ENCODE measurements at places on chromosomes 12 and 14.

- peak; percentile 6 for DNase-seq
These were observed 524.1 kb upstream of the FBXO33 start for GRCh38 chr14:39956372-39956771.

DNA sequence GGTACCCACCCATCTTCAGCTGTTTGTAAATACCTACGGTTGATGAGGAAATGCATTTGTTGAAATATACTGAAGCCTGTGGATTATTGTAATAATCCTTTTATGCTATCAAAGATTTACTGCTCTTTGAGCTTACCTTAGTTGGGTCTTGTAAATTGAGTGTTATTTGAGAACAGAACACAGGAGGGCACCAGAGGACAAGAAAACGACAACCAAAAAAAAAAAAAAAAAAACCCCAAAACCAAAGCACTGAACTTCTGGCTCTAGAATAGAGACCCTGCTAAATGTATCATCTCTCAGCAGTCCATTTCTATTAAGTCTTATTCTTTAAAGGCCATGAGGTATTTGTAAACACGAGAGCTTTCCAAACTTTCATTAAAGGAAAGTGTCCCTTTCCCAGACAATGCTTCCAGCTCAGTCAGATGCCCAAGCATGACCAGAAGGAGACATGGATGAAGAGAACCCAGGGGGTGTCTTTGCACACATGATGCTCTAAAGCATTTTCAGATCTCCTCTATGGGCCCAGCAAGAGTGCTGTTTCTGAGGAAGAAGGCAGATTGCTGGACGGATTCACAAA is 763.9 kb downstream of the NRXN3 start:
- no peak for DNase-seq

GRCh38 chr12:52252728-52253343 is 19.8 kb downstream of the KRT7 start:
- DNase-seq = no peak

GRCh38 chr12:53676656-53677015 is 753 bp upstream of the ATP5MC2 start:
- DNase-seq = no peak

DNA sequence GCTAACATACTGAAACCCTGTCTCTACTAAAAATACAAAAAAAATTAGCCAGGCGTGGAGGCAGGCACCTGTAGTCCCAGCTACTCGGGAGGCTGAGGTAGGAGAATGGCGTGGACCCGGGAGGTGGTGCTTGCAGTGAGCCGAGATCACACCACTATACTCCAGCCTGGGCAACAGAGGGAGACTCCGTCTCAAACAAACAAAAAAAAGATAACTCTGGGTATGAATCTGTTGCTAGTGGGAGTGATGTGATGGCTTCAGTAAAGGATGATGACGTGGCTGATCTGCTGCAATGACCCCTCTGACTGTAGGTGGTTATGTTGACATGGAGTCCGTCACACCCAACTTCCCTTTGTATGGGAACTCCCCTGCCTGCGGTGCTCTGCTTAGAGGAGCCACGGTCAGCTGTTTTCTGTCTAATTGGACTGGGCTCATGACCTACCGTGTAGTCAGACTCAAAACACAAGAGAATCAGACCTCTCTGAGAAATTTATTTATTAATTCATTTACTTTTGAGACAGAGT is 59.1 kb upstream of the MED13L start:
- no peak for DNase-seq

- no peak for DNase-seq
These were observed 14.2 kb upstream of the SLC24A4 start for GRCh38 chr14:92308716-92309115.

- peak; percentile 59 for DNase-seq
These were observed 6.6 kb downstream of the PPHLN1 start for GRCh38 chr12:42332301-42333285.

GRCh38 chr14:103847451-103848174 is at the start of gene PPP1R13B:
Gene PPP1R13B, minus strand, starts transcription at chr14:103847575. Its CDS starts 268 bp downstream, at chr14:103847307.
- peak; percentile 76 for DNase-seq

DNA sequence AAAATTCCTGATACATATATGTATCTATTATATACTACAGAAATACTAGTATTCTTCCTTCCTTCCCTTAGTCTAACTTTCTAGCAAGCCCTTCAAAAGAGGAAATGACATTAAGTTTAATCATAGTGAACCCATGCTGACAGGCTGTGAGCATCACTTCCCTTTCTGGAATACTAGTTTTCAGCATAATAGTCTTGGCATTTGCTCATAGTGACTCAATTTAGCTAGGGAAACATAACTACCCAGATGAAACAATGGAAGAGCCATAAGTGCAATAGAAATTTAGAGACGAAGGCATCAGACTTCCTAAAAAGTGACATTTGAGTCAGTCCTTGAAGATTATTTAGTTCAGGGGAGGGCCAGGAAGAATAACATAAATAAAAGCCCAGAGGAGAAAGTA is 184.5 kb upstream of the CRY1 start:
- no peak for DNase-seq

DNA sequence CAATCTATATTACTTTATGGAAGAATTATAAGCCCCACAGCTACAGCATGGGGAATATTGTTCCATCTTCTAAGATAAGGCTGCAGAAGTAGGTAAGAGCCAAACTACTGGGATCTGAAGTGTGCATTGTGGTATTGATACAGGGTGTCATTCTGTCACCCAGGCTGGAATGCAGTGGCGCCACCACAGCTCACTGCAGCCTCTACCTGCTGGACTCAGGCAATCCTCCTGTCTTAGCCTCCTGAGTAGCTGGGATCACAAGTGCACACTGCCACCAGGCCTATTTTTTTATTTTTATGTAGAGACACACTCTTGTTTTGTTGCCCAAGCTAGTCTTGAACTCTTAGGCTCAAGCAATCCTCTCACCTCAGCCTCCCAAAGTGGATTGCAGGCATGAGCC is 21.3 kb upstream of the DIP2B start:
- DNase-seq = no peak

DNA sequence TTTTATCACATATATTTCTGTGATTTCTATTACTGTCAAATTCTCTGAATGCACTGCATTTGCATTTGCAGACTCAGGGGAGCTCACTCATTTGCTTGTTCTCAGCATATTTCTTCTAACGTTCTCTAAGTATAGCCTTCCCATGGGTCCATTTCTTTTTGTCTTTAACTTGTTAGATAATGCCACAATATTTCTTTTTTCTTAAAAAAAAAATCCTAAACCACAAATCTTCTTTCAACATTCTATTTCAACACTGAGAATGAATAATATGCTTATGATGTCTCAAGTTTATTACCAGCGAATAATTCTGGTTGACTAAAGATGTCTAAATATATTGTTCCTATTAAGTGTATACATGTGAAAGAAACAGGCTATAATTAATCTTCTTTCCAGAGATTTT is 200.2 kb downstream of the ANO6 start:
- no peak for DNase-seq

DNA sequence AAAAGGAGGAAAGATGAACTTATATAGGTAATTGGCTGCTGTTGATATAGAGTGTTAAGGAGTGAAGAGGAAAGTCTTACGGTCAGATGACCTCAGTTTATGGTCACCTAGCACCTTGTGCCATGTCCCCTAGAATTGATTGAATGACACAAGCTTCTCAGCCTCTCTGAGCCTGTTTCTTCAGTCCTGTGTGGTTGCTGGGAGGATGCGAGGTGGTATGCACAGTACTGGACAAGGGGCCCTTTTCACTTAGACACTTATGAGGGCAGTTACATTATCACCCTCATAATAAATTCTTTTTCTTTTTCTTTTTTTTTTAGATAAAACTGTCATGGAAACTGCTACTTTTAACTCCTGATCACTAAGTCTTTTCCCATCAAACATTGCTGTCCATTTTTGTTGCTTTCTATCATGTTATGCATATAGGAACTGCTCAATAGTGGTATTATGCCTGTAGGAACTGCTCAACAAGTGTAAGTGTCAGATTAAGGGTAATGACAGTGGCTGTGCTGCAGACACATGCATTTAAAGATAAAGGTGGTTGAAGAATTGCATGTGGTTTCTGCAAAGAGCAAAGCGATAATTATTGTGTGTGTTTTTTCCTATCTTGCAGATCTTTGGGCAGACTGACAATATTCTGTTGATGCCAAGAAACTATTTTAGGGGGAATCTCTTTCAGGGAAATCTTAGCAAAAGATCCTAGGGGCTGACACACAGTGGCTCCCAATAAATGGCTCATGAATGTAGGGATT is 11.6 kb downstream of the ANO6 start:
- no peak for DNase-seq

- peak; percentile 2 for DNase-seq
These were observed 10.9 kb downstream of the SLC38A2 start for GRCh38 chr12:46361667-46362034.

GRCh38 chr14:74389980-74390379 is 36.0 kb downstream of the SYNDIG1L start:
- no peak for DNase-seq

GRCh38 chr14:21978184-21978998 is 304.8 kb upstream of the OR4E1 start:
- peak; percentile 59 for DNase-seq

DNA sequence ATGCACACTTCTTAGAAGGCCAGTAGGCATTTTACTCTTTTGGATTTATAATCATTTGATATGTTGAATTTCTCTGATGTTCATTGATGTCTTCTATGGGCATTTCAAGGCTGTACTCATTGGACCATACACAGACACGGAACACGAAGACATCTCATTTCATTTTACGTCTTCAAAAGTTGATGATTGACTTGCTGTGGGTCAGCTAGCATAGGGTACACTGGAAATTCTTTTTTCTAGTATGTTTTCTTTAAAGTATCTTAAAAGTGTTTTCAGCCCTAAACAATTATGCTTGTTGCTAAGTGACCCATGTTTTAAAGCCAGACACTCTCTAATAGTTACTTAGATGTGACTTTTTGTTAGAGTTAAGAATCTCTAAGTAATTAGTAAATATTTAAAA is 16.3 kb downstream of the TRHDE start:
- DNase-seq = no peak

GRCh38 chr12:45685680-45686079 is 43.8 kb upstream of the ARID2 start:
- DNase-seq = peak; percentile 32

DNA sequence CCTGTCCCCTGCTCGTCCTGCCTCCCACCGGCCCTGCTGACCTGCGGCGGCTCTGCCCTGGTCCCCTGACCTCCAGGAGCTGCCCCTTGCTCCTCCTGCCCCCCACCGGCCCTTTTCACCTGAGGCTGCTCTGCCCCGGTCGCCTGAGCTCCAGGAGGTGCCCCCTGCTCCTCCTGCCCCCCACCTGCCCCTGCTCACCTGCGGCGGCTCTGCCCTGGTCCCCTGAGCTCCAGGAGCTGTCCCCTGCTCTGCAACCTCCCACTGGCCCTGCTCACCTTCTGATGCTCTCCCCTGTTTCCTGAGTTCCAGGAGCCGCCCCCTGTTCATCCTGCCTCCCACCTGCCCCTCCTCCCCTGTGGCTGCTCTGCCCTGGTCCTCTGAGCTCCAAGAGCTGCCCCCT is 101.3 kb downstream of the TMEM121 start:
- no peak for DNase-seq

- DNase-seq = no peak
These were observed 39.2 kb downstream of the SAMD4A start for GRCh38 chr14:54606178-54606577.

- no peak for DNase-seq
These were observed 191.1 kb downstream of the TMX1 start for GRCh38 chr14:51431033-51431709.
